ENCODE measurements at places on chromosomes 5 and 9. TPM values are rescaled to one million over a fixed set of nuclear protein-coding genes. Genes with fewer than 3 reads are reported as not detected.

OLFML2A gene
- 56.7 TPM for total RNA-seq

DNA sequence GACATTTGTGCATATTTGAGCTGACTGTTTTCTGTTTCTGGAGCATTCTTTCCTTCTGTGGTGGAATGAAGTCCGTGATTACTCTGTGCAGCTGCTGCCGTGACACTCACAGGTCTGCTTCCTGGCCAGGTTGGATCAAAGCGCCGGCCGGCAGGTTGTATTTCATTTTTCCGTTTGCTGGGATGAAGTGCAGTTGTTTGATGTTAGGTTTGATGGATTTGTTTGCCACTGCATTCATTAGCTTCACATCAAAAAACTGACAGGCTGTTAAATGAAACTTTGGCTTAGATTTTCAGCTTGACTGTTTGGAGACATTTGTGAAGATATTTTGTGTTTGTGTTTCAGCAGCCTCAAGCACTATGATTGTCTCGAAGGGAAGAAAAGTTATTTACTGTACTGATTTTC lies 140.1 kb downstream of the KDM4C start:
- peak; percentile 52 for DNase-seq

DNA sequence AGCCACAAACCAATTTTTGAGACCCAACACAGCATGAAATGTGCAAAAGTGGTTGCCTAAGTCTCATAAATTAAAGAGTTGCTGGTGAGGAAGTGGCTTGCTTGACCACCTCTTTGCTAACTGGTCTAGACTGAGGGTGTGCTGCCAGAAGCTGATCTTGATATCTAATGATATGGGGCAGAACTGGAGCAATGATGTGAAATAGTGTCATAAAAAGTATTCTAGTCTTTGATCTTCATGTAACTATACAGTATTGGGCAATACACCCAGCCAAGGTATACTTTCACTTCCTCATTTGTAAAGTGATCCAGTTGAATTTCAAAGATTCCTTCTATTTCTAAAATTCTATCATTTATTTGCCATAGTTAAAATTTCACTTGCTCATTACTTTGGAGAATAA lies 5.9 kb upstream of the YTHDC2 start:
- no peak for DNase-seq

GRCh38 chr5:8844206-8844605 lies 701.7 kb downstream of the SEMA5A start:
- DNase-seq = no peak
